Activated CD8-positive, alpha-beta memory T cell treated with anti-CD3 and anti-CD28 coated beads for 24 hours (primary cell): ENCODE measurements at places on chromosomes 12 and 14.

- no peak for DNase-seq
Observed at GRCh38 chr12:5631497-5631896, 199.6 kb downstream of the NTF3 start.

DNA sequence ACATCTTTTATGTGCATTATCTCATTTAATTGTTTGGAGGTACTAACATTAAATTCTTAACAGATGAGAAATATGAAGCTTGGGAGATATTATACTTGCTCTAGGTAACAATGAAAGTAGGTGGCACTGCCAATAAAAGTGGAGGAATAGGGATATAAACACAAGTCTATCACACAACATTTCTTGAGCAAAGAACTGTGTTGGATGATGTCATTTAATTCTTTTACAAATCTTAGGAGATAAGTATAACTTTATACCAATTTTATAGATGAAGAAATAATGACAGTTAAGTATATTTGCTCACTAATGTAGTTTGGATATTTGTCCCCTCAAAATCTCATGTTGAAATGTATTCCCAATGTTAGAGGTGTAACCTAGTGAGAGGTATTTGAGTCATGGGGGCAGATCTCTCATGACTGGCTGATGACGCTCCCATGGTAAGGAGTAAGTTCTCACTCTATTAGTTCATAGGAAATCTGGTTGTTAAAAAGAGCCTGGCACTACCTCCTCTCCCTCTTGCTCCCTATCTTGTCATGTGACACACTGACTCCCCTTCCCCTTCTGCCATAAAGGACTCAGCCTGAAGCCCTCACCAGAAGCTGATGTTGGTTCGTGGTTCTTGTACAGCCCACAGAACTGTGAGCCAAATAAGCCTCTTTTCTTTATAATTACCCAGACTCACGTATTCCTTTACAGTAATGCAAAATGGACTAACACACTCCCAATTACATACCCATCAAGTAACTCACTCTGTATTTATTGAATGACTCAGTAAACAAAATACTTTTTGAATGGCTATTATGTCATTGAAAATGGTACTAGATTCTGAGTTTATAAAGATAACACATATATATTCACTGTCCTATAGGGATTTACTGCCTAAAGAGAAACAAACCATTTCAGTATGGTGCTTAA, 146.8 kb upstream of the KITLG start:
- no peak for DNase-seq

DNA sequence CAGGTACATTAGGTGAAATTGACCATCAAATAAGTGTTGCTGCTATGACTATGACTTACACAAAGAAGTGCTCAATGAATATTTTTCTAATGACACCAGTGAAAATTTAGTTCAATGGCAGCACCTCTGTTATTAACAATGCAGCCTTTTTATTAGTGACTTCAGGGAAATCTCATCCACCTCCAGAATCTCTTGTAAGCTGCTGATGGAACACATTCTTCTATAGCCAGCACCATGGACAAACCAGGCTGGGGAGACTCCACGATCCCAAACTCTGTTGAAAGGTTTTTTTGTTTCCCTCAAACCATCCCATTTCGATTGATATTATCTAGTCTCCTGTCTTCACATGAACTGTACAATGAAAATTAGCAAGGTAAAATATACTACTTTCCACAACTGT, 265.9 kb downstream of the ITPR2 start:
- no peak for DNase-seq

- no peak for DNase-seq
Observed at GRCh38 chr14:80385336-80385735, 174.0 kb upstream of the DIO2 start.

GRCh38 chr12:45816652-45817051, 87.1 kb downstream of the ARID2 start:
- no peak for DNase-seq

GRCh38 chr12:91722072-91722471, 423.6 kb downstream of the BTG1 start:
- no peak for DNase-seq

GRCh38 chr12:68568922-68569569, 41.7 kb upstream of the RAP1B start:
- DNase-seq: no peak

GRCh38 chr12:32309811-32310736, 89.3 kb upstream of the FGD4 start:
- DNase-seq: no peak

DNA sequence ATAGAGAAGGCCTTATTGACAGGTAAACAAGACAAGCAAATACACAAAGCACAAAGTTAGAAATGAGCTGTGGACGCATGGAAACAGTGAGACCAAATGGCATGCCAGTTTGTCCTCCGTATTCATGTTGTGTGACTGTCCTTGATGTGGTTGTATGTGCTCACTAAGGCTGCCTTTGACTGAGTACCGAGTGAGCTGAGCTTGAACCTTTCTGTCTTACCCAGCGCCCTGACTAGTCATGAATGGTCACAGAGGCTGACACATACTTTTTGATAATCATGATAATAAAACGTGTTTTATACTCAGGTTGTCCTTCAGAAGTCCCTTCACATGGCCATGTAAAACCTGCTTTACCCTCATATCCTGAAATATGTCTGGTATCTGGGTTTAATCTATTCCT, 553 bp upstream of the CATSPERB start:
- no peak for DNase-seq

GRCh38 chr12:87439990-87440827, 589.0 kb downstream of the C12orf50 start:
- DNase-seq: no peak
